Hematopoietic multipotent progenitor cell treated with erythropoietin and hydrocortisone succinate and interleukin-3 and kit ligand, for 15 days (in vitro differentiated cells): ENCODE measurements at places on chromosomes 4 and X.

DNA sequence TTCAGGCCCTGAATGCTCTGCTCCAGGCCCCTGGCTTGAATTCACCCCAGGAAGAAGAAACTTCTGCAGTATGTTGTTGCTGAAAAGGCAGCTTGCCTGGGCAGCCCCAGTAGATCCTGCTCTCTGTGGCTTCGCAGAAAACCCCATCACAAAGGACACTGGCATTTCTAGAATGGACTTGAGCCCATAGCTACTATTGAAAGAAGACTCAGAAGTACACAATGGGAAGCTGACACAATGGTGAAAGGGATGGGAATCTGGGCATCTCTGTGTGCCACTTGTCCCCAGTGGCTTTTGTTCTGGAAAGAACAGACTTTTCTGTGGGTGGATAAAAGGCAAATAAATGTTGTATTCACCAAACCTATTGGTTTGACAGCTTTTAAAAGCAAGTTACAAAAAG, 67.4 kb upstream of the SCML1 start:
- DNase-seq = no peak

DNA sequence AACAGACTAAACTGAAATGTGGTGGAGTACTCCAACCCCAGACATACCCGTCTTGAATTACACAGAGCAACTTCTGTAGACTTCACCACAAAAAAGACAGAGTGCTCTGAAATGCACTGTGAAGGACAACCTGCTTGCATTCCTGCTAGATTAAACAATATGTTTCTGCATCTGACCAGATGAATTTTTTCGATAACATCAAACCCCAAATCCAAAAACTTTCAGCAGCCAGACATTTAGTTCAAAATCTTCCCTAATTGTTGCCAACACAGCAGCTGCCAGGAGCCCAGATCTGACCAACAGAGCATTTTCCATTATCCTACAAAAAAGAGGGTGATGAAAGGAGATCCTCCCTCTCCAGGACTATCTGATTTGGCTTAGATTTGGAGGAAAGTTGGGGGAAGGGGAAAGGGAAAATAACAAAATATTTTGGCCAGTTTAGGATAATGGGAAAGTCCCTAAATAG, 356.5 kb downstream of the PDGFC start:
- no peak for DNase-seq

GRCh38 chr4:158025131-158025530, 147.7 kb downstream of the GASK1B start:
- no peak for DNase-seq

DNA sequence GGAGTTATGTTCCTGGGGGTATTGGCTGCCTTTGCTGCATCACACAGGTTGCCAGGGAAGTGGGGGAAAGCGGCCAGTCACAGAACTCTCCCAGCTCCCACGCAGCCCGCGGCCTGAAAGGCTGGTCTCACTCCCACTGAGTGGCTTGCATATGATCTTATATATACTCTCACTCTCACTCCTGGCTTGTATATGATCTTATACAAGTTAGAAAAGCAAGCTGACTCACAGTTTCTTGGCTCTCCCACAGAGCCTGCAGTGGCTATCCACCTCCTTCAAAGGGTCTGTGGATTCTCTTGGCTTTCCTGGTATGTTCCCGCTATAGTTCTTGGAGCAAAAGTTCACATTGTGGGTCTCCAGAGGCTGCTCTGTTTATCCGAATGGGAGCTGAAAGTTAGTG, 833.5 kb upstream of the GALNTL6 start:
- DNase-seq = no peak

DNA sequence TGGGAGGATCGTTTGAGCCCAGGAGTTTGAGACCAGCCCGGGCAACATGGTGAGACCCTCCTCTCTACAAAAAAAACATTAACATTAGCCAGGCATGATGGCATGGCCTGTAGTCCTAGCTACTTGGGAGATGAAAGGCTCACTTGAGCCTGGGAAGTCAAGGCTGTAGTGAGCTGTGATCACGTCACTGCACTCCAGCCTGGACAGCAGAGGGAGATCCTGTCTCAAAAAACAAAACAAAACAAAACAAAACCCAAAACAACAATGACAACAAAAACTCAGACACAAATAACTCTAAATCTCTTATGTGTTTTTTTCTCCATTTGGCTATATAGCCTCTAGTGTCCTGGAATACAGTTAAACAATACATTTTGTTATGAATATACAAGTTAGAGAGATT, 127.3 kb upstream of the STK26 start:
- DNase-seq = no peak

GRCh38 chrX:127259742-127260141, 440.2 kb downstream of the PRR32 start:
- no peak for DNase-seq

DNA sequence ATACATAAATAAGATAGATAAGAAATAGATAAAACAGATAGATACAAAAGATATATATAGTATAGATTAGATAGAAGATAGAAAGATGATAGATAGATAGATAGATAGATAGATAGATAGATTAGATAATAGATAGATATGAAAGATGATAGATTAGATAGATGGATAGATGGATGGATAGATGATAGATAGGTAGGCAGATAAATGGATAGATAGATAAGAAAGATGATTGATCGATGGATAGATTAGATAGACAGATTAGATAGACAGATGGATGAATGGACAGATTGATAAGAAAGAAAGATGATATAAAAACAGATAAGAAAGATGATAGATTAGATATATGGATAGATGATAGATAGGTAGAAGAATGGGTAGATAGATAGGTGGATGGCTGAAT, 90.3 kb downstream of the SMIM20 start:
- no peak for DNase-seq

DNA sequence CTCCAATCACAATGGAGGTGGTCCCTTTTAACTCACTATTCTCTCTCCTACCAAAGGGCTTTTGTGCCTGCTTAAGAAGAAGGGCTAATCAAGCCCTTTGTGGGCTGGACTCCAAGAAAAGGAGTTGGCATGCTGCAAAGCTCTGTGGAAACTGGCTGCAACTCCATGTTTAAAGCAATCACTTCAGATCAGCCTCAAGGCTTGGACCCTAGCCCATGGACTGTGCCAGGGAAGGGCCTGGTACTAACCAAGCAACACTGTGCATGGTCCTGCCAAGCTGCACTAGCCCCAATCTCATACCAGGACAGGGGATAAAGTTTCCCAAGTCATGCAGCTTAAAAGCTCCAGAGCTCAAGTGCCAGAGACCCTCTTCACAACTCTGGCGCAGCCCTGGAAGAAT, 86.7 kb downstream of the ATP8A1 start:
- no peak for DNase-seq

- no peak for DNase-seq
Observed at GRCh38 chr4:111208970-111209369, 586.1 kb upstream of the PITX2 start.

DNA sequence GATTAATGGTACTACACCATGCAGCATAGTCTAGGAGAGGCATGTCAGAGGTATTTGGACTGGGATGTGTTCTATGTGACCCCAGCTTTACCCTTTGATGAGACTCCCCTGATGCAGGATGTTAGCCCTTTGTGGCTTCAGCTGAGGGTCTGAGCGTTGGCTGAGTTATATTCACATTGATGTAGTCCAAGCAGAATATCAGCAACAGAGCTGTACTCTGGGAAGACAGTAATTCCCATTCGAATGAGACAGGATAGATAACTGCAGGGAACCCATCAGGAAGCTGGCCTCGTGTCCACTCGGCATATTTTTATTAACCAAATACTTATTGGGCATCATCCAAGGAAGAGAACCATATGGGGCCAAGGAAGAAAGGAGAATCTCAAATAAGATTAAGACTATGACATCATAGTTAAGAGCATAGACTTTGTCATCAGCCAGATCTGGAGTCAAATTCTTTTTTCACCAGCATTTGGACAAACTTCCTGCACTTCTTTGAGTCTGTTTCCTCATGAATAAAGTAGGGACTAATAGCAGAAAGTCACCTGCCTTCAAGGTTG, 198.1 kb downstream of the SOWAHB start:
- no peak for DNase-seq

DNA sequence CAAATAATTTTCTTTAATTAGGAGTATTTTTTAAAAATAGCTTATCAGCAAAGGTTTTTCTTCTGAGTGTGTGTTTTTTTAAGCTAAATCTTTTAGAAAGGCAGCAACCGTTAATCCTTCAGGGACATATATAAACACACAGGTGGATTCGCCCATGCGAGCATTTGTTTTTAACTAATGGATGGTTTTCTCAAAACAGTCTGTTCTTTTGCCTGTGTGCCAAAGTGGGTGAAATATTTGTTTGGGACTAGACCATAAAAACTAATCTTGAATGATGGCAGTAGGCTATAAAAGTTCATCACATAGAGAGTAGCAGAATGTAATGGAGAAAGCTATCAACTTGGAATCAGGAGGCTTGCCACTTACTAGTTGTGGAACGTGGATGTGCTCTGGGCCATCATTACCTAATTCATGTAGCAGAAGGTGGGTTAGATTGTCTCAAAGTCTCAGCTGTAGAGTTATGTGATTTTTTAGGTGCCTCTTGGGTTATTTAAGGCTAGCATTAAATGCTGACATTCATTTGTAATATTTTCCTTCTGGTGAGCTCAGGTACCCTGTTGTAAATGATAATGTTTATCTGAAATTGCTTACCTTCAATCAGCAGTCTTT, 7.4 kb upstream of the TAPT1 start:
- no peak for DNase-seq
